Stimulated activated CD4-positive, alpha-beta T cell treated with anti-CD3 and anti-CD28 coated beads, Interleukin-4, amount 100 ng/mL, for 4 hours (primary cell): ENCODE measurements at places on chromosomes 1 and 21.

- DNase-seq: no peak
Observed at GRCh38 chr1:97050506-97050905, 328.9 kb downstream of the PTBP2 start.

DNA sequence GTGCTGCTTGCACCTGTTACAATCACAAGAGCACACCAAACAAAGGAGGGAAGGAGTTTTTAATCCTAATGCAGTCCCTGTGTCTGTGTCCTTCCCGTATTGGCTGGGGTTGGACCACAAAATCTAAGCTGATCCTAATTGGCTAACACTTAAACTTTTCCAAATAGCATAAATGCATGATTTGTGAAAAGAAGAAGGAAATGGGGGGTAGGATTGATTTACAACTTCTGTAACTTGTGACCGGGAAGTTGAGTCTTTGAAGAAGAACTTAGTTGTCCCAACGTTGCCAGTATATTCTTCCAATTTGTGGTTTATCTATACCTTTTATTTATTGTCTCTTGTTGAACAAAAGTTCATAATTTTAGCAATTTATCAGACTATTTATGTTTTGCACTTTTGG, 11.8 kb upstream of the IPP start:
- no peak for DNase-seq

DNA sequence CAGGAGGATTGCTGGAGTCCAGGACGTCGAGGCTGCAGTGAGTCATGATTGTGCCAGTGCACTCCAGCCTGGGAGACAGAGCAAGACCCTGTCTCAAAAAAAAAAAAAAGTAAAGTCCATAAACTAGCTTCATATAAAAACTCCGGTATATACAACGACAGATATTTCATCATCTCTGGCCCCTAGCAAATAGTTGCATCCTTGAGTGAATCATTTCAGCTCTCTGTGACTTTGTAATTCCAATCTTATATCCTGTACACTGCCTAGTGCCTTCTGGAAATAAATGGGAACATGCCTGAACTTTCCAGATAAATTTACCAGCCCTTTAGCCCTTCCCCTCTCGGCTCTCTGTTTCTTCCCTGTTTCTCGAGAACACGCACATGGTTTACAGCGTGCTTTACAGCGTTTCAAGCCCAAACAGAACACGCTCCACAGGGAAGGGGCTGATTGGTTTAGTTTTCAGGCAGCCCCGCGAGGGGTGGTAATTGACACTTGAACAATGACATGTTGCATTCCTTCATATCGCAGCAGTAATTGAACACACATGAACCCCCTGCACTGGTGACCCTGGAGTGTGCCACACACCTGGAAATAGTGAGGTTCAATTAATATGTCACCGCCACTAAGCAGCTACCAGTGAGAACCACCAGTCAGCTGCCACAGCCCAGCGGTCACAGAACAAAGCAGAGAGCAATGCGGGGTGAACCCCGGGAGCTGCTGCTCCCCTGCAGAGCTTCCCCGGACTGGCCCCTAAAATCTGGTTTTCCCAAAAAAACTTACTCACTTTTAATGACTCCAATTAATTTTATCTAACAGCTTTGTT, 35.7 kb upstream of the SIM2 start:
- no peak for DNase-seq

GRCh38 chr1:88549536-88549935, 134.5 kb upstream of the PKN2 start:
- DNase-seq: no peak

GRCh38 chr1:151510957-151511635, at the start of gene CGN:
Gene CGN (plus strand): TSS chr1:151511387. CDS start chr1:151518520, 7,133 bp downstream.
- DNase-seq: peak; percentile 86

DNA sequence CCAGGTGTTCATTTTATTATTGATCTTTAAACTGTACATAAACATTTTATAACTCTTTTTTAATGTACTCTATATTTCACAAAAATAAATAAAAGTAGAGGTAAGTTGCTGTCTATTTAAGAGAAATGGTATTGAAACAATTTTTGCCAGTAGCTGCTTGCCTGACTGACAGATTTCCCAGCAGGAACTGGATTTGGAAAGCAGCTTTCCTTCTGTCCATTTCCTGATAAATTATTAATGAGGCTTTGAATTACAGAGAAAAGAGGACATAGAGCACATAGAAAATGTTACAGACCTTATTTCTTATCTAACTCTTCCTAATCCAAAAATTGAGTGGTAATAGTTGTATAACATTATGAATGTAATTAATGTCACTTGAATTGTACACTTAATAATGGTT, 79.7 kb upstream of the BCL10 start:
- no peak for DNase-seq

GRCh38 chr1:30790850-30791778, 33.5 kb upstream of the LAPTM5 start:
- DNase-seq: no peak

GRCh38 chr1:173554089-173554488, 48.8 kb downstream of the SLC9C2 start:
- no peak for DNase-seq

DNA sequence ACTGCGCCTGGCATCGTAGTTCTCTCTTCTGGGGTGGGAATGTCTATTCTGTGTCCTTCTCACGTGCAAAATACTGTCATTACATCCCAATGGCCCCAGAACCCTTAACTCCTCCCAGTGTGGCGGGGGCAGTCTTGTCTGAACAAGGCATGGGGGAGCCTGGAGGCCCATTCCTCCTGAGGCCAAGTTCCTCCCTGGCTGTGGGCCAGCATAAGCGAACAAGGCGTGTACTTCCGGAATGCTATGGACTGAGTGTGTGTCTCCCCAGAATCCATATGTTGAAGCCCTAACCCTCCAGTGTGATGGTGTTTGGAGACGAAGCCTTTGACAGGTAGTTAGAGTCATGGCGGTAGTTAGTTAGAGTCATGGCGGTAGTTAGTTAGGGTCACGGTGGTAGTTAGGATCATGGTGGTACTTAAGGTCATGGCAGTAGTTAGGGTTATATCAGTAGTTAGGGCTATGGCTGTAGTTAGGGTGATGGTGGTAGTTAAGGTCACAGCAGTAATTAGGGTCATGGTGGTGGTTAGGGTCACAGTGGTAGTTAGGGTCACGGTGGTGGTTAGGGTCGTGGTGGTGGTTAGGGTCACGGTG, 71.0 kb downstream of the PRKCZ start:
- no peak for DNase-seq

GRCh38 chr21:14864211-14865021, 200.4 kb downstream of the NRIP1 start:
- peak; percentile 31 for DNase-seq

DNA sequence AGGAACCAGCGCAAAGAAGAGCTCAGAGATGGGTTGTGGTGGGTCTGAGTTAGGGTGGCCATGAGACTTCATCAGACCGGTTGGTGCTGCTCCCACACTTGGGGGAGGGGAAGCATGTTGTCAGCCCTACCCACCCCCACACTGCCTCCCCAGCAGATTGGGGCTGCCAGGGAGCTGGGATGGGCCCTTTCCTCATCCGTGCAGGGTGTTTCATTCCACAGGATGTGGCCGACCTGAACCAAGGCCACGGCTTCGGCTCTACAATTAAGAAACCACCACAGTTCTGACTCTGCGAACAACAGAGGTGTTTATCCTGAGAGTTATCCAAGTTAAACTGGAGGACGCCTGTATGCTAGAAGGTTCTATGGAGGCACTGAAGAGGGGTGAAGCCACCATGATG, 171.2 kb downstream of the ETS2 start:
- no peak for DNase-seq

DNA sequence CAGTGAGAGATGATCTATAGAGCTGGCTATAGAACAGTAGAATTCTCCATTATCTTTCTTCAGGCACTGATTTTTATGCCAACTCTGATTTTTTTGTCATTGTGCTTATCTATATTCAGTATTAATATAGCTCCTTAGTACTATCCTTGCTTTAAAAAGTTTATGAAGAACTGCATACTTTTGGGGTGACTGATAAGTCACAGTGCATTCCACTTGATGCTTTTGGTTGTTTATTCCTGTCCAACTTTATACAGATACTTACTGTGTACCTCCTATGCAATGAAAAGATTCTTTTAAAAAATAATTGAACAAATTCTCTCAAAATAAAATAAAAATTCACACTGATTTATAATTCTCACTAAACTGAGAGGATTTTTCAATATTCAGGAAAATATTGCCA, 71.6 kb downstream of the COL24A1 start:
- no peak for DNase-seq

DNA sequence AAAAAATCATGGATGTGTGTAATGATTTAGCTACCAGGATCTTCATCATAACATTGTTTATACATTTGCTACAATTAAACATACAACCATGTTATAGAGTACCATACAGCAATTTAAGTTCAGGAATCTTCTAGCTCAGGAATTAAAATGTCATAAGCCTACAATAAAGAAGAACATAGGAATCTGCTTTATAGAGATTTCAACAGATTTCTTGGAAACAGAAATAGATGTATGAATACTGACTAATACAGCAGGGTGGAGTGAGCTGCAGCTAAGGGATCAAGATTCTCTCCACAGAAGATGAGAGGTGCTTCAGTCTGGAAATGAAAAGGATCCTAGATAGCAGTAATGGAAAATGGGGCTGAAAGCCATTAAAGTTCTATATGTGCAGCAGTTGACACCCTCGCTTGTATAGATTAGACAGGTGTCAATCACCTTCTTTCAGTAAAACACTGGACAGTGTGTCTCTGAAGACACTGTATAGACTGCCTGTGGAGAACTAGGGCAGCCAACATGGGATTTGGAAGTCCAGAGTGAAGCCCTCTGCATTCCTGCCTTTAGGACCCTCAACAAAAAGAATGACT, 73.9 kb downstream of the DNTTIP2 start:
- DNase-seq: no peak

DNA sequence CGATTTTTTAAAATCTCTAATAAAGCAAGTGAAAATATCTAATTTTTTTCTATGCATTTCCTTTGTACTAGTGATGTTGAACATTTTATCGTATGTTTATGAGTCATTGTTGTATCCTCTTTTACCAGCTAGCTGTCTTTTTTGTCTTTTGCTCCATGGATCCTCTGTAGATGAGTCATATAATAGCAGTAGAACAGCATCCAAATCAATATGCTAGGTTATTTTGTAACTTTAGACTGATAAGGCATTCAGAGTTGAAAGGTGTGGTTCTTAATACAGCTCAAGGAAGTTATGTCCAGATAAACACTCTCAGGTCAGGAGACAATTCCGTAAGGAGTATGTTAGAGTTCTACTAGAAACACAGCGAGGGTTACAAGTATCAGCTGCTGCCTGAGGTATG, 31.9 kb downstream of the MAP10 start:
- DNase-seq: no peak

- DNase-seq: peak; percentile 81
Observed at GRCh38 chr1:25030674-25031589, 100.9 kb upstream of the RUNX3 start.

DNA sequence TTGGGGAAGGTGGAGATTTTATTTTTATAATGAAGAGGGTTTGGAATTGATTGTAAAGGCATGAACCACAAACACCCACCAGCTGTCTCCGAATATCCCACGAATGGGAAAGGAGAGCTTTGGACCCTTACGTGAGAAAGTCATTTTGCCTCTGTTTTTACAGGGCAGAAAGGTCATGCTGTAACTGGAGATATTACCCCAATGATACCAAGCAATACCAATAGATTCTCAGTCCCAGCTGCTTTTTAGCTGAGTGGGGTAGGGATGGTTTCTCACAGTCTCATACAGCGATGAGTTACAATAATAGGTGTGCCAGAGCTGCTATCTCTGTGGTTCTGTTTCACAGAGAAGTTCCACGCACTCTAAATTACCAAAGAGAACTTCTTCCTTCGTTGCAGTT, 8.8 kb upstream of the F3 start:
- DNase-seq: no peak

DNA sequence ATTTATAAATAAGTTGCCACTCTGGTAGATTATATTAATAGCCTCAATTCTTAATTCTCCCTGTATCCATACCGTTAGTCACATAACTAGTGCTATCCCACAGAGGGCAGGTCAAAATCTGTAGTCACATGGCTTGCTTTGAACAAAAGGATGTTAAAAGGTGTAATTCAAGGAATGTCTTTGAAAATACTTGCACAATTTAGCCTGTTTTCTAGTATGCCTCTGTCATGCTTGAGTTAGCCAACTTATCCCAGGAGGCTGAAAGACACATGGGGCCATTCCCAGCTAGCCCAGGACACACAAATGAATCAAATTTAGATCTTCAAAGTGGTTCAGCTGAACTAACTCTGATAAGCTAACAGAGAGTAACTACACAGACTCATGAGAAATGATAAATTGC, 758.5 kb upstream of the NEGR1 start:
- DNase-seq: no peak

DNA sequence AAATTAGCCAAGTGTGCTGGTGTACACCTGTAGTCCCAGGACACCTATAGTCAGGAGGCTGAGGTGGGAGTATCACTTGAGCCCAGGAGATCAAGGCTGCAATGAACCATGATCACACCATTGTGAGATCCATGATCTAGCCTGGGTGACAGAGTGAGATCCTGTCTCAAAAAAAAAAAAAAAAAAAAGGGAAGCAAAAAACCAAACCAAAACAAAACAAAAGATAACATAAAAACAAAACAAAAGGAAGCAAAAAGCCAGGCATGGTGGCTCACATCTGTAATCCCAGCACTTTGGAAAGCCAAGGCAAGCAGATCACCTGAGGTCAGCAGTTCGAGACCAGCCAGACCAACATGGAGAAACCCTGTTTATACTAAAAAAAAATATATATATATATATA, 9.4 kb upstream of the AKR1A1 start:
- no peak for DNase-seq

- DNase-seq: no peak
Observed at GRCh38 chr1:206843626-206844025, 21.8 kb upstream of the IL20 start.

GRCh38 chr1:231613419-231614349, 12.9 kb upstream of the DISC1 start:
- no peak for DNase-seq

DNA sequence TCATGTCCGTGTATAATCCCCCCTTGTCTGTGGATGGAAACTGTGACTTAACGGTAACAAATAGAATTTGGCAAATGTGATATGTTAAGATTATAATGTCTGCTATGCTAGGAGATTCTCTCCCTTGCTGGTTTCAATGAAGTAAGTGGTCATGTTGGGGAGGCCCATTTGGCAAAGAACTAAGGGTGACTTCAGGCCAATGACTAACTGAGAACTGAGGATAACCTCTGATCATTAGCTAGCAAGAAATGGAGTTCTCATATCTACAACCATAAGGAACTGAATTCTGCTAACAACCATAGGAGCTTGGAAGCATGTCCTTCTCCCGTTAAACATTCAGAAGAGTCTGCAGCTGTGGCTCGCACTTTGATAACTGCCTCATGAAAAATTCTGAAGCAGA, 2.3 kb downstream of the IFI44L start:
- DNase-seq: no peak

GRCh38 chr1:7070389-7071029, 285.3 kb downstream of the CAMTA1 start:
- DNase-seq: peak; percentile 38

- no peak for DNase-seq
Observed at GRCh38 chr1:221487781-221488524, 253.9 kb downstream of the DUSP10 start.

- no peak for DNase-seq
Observed at GRCh38 chr1:232853994-232854797, 49.0 kb downstream of the MAP10 start.

- DNase-seq: peak; percentile 21
Observed at GRCh38 chr1:1136547-1137230, 20.8 kb upstream of the C1orf159 start.
